Sciatic nerve (tissue), 2 donors: ENCODE measurements at places on chromosomes 3 and 15. TPM values are rescaled to one million over a fixed set of nuclear protein-coding genes. Genes with fewer than 3 reads are reported as not detected.

USF3 gene
- 21.6 TPM for total RNA-seq

AMT gene
- total RNA-seq, result 12.4 TPM

TM4SF4 gene
- total RNA-seq, result not detected

CHL1 gene
- total RNA-seq, result 252 TPM

TRIM59 gene
- total RNA-seq, result 1.4 TPM

SAMD7 gene
- total RNA-seq, result not detected

EXD1 gene
- total RNA-seq, result not detected

TP63 gene
- total RNA-seq, result 7.2 TPM

SLCO2A1 gene
- total RNA-seq, result 34.1 TPM

ACKR2 gene
- total RNA-seq, result 19.0 TPM

DUOXA2 gene
- total RNA-seq, result not detected

GRCh38 chr15:36903922-36904556 is 196.3 kb downstream of the MEIS2 start:
- no peak for DNase-seq

GRCh38 chr3:116824208-116824607 is 114.6 kb downstream of the TUSC7 start:
- no peak for DNase-seq

DNA sequence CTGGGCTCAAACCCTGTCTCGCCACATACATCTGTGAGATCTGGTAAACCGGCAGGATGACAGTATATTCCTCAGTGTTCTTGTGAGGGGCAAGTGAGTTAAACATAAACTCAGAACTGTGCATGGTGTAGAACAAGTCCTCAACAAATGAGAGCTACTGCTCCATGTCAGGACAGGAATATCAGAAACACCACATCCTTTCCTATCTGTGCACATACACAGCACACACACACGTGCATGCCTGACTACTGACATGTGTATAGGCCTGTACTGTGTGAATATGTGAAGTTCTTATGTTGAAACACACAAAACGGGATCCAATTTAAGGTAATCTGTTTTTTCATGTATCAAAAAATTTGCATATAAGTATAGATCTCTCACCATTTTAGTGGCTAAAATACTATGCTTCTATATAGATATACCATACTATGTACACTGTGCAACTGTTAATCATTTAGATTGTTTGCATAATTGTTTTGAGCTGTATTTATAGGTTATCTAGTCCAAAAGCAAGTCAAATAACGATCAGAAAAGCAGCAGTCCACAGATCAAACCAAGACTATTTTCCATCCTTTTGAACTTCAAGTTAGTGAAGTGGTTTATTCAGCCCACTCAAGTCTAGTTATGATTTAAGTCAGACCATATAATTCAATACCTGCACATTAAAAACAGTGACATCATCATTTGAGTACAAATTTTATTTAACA is 44.8 kb downstream of the CCR4 start:
- no peak for DNase-seq

- DNase-seq, result no peak
Measured at GRCh38 chr3:127524296-127524896, 66.1 kb downstream of the TPRA1 start.

DNA sequence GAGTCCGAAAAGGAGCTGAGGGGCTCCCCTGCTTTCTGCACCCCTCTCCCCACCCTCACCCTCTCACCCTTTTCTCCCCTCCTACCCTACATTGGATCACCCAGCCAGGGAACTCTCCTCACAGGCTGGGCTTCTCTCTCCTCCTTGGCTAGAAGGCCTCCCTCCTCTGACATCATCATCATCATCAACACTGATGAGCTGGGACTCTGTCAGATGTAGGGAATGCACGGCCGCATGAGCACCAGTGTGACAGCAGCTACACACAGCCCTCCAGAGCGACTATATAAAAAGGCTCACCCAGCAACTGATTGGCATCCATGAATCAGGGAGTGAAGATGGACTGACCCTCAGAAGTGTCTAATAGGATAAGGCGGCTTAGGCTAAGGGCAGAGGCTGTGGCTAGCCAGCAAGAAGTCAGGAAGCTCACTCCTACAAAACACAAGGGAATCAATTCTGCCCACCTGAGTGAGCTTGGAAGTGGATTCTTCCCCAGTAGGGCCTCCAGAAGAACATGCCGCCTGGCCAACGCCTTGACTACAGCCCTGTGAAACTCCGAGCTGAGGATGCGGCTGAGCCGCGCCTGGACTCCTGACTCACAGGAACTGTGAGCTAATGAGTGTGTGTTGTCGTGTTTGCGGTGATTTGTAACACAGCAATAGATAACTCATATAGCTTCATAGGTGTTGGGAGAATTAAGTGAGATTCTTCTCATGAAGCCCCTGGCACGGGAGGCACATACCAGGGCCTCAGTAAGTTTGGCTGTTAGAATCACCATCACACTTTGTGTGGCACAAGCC is 147.6 kb downstream of the FAM43A start:
- DNase-seq, result no peak

- no peak for DNase-seq
Measured at GRCh38 chr3:66488492-66488891, 12.3 kb downstream of the LRIG1 start.

- DNase-seq, result no peak
Measured at GRCh38 chr15:89333011-89333860, 1.4 kb downstream of the POLG start.

GRCh38 chr15:63971427-63971805 is 74.9 kb downstream of the DAPK2 start:
- no peak for DNase-seq

- DNase-seq, result no peak
Measured at GRCh38 chr3:11364181-11364580, 92.0 kb downstream of the ATG7 start.

DNA sequence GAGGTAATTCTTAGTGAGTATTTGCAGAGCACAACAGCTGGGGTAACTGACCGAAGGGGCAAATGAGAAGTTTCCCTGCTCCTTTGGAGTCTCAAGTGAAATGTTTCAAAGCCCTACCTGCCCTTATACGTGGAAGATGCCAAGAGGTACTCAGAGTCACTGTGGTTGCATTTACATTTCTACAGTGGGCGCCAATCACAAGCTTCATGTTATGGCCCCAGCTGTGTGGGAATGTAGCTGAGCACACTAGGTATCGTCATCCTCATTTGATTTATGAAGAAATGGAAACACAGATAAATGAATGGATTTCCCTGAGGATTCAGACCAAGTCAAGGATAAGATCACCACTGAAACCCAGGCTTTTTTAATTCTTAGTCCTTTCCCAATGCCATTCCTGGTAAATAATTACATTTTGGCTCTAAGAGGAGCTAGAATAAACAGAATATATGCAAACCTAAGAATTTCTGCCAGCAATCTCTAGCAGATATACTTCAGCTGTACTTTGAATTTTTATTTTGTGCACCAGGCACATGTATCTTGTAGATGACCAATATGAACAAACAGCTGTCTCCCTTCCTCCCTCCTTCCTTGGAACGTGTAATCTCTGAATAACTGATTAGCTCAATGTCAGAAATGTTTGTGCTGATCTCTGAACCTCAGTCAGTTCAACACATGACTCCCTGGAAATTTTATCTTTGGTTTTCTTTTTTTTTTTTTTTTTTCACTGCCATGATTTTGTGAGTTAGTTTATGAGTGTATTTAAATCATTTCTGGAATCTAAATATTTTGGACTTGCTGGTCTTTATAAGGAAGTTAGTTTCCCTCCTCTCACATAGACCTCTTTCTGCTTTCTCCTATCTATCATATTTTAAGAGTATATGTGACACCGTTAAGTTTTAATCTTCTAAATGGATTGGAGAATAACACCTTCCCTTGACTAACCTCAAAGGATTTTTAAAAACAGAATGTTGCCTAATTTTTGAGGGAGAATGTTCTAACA is 69.2 kb downstream of the MAP2K5 start:
- no peak for DNase-seq

GRCh38 chr3:159854500-159855124 is 134.0 kb upstream of the IL12A start:
- DNase-seq, result no peak
